ENCODE measurements at places on chromosomes 7 and 10.

- DNase-seq = no peak
These were observed 5.6 kb upstream of the OGDHL start for GRCh38 chr10:49767752-49768151.

DNA sequence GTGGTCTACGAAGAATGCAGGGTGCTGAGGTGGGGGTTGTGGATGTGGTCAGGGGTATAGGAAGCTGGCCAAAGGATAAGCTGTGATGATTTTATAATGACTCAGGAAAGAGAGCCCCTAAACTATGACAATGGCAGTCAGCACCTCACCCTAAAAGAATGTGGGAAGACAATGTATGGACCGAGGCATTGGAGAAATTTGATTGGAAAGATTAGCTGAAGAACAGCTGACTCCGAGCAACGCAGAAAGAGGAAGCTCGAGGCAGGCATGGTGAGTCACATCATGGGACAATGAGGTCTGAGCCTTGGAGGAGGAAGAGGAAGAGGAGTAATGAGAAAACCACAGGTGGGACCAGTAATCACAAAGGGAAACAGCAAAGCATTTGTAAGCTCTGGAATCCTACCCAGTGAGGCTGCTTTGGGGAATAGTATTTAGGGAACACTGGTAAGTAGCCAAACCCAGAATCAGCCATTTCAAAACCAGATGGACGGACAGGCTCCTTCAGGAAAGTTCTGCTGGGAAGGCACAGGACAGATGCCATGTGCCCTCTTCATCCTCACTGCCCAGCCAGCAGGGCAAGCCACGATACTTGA, 295.4 kb downstream of the PRPF18 start:
- peak; percentile 93 for DNase-seq

DNA sequence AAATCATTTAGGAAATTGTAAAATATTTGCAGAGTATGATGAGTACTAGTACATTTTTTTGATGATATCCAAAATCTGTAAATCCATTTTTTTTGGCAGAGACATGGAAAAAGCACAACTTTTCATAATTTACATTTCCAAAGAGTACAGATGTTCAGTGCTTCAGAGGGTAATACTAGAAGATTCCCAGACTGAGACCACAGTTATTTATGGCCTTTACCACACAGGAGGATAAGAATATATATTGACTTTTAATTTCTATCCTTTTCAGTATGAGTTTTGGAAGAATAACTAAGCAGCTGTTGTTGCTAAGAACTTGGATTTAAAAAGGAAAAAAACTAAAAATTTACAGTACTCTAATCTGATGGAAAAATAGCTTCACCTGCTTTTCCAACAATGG, 61.9 kb downstream of the HGF start:
- DNase-seq = no peak

DNA sequence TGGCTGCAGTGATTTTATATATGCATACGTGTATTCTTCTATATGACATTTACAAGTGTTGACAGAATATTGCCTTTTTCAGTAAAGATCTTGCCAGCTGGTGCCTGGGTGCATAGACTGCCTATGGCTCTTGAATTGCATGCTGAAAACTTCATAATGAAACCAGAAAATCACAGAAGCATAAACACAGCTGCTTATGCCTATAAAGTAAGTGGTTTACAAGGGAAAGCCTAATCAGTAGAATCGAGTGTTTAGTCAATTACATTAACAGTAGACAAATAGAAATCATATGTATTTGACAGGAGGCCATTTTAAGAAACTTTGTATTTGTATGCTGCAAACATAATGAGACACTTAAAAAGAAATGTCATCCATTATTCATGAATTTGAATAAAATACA, 82.5 kb downstream of the TMEM168 start:
- no peak for DNase-seq

GRCh38 chr10:43194859-43195258, 56.6 kb downstream of the CSGALNACT2 start:
- DNase-seq = peak; percentile 43

- DNase-seq = no peak
These were observed 6.0 kb downstream of the BRI3 start for GRCh38 chr7:98287486-98287959.

GRCh38 chr7:22338877-22339276, 18.1 kb downstream of the RAPGEF5 start:
- DNase-seq = no peak

DNA sequence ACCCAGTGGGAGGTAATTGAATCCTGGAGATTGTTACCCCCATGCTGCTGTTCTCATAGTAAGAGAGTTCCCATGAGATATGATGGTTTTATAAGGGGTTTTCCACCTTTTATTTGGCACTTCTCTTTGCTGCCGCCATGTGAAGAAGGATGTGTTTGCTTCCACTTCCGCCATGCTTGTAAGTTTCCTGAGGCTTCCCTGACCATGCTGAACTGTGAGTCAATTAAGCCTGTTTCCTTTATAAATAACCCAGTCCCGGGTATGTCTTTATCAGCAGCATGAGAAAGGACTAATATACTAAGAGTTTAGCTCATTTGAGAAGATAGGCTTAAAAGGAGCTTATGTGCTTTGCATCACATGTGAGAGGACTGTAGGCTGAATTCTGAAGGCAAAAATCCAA, 29.3 kb downstream of the TMEM248 start:
- DNase-seq = no peak

GRCh38 chr10:51643734-51644133, 55.7 kb downstream of the CSTF2T start:
- no peak for DNase-seq

DNA sequence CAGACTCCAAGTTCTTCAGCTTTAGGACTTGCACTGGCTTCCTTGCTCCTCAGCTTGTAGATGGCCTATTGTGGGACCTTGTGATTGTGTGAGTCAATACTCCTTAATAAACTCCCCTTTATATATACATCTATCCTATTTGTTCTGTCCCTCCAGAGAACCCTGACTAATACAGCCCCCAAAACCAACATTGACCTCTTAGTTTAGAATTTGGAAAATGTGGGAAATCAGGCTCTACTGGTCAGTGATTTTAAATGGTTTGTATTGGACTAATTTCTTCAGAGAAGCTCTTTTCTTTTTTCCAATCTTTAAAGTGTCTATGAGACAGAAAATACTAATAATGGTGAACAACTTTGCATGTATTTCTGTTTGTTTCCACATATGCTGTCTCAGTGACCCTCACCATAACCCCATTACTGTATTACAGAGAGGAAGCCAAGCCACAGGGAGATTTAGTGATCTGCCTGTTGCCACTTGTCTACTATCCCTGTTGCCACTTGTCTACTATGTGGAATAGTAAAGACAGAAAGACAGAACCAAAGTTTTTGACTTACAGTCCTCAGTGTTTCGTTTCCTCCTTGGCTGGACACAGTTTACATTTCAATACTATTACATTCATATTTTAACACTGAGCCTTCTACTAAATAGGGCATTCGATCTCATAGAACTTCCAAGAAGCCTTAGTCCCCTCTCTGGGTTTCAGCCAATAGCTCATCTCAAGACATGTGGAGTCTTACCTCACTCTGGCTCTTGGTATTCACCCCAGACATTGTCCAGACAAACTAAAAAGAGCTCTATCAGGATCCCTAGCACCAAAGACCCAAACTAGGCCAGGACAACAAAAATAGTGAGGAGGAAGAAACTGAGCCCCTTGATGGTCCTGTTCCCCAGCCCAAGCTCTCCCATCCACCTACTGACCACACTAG, 121.0 kb downstream of the AKR1D1 start:
- no peak for DNase-seq

DNA sequence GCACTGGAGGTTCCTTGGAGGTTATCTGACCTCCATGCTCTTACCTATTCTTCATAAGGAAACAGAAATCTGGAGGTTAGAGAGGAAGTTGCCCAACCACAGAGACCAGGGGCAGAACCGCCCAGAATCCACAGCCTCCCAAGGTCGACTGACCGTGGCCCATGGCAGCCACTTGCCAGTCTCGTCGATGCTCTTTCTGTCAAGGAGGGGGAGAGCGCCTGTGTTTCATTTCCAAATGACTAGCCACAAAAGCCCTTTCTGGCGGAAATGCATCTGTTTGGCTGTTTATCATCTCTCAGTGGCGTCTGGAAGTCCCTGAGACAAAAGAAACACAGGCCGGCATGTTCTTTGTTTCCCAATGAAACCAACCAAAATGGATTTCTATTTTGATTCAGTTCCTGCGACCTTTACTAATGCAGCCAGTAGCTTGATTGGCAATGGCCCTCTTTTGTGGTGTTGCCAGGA, 2.9 kb downstream of the RAMP3 start:
- no peak for DNase-seq

DNA sequence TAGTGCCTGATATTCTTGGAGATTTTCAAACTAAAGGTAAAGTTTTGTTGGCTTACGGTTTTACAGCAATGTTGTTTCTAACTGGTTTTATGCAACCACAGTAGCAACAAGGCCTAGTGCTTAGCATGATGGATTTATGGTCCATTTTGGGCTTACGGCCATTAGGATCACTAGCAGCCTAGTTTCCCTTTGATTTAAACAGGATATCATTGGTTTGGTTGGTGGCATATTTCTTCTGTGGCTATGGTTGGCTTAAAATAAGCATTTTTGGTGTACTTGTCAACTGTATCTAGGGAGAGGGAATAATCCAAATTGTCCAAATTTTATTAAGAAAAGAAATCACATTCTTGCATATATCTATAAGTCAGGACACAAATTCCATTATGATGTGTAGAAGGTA, 194.0 kb downstream of the HDAC9 start:
- no peak for DNase-seq

- DNase-seq = peak; percentile 1
These were observed 98.7 kb downstream of the POLL start for GRCh38 chr10:101489355-101489754.

GRCh38 chr10:44675387-44675874, 235.7 kb upstream of the TMEM72 start:
- DNase-seq = no peak

DNA sequence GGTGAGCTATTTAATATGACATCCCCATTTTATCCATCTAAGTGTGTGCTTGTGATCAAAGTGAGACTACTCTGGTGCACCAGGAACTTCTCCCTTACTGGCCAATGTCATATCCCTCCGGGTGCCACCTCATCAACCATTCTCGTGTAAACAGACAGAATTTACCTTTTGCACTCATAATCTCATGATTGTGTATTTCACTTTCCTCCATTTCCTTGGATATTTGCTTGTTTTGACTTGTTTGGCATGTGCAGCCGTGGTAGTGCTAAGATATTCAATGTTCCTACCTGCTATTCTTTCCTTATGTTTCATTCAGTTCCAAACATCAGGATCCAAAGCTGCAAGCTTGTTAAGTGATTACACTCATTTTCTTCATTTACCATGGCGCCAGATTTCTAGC, 280.5 kb upstream of the SP8 start:
- DNase-seq = no peak

- no peak for DNase-seq
These were observed 33.4 kb upstream of the COBL start for GRCh38 chr7:51349820-51350545.

DNA sequence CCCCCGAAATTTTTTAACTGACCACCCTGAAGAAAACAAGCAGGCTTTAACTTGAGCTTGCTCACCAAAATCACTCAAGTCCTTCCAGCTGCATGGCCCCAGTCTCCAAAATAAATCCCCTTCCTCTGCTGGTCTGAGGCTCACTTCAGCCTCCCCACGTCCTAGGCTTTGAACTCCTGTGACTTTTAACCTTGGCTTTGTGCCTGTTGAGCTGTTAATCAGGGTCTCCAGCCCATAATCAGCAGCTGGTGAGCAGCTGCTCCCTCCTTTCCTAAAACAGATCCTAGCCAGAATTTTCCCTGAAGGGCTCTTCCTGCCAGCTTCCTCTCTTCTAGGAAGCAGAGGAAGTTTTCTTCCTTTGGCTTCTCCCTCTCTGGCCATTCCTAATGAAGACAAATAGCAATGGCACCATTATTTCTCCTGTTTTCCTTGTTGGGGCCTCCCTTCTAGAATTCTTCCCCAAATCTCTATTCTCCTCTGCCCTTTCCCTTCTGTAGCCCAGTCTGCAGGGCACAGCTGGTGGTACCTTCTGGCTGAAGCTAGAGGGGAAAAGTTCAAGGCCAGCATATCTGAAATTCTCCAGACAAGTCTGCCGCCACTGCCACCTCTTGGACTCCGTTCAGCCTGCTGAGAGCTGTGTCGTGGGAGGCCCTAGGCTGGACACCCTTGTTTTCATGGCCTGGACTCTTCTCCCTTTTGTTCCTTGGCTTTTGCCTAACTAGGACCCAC, 152.1 kb downstream of the NOC3L start:
- no peak for DNase-seq

DNA sequence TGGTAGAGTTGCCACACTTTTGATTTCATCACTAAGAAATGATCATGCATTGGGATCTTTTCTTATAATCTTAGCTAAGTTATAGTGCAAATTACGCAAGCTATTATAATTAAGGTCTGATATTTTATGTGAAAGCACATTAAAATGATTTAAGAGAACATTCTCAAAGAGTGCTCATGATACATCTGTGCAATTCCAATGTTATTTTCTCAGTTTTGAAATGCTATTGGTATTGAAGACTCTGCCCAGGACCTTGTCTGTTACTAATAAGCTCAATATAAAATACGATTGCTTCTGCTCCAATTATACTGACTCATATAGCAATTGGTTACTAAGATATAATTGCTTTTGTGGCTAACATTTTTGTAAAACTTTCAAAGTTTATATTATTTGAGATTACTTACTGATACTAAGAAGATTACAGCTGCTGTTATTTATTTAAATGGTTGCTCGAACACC, 180.9 kb downstream of the ADAM12 start:
- peak; percentile 58 for DNase-seq
